ENCODE measurements at places on chromosomes 5 and 9. TPM values are rescaled to one million over a fixed set of nuclear protein-coding genes. Genes with fewer than 3 reads are reported as not detected.

The ENHO gene
- total RNA-seq, result 0.26 TPM

The TNIP1 gene
- total RNA-seq, result 388 TPM

The FBXL7 gene
- total RNA-seq, result not detected

The MYMK gene
- total RNA-seq, result not detected

DNA sequence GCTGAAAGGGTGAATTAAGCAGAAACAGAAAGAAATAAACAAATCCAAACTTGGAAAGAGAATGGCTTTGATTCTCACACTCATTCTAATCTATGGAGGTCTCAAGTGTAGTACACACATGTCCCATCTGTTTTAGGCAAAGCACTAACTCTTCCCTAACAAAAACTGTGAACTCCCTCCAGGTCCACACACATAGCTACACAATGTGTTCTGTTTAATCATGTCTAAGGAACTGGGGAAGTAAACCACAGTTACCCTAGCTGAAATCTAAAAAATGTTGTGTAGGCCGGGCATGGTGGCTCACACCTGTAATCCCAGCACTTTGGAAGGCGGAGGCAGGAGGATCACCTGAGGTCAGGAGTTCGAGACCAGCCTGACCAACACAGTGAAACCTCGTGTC lies 118.7 kb upstream of the FST start:
- no peak overlapping the region for H3K27ac ChIP-seq
- peaks cover 2% of the 10 kb centered on the region for H3K4me1 ChIP-seq
- no peak overlapping the region for H3K4me3 ChIP-seq
- H3K36me3 ChIP-seq, result no peaks in the 10 kb centered on the region
- peaks cover 1% of the 10 kb centered on the region for H3K27me3 ChIP-seq

GRCh38 chr5:56522169-56522568 lies 289.0 kb upstream of the ANKRD55 start:
- H3K27ac ChIP-seq, result no peak overlapping the region
- no peaks in the 10 kb centered on the region for H3K27me3 ChIP-seq
- H3K4me1 ChIP-seq, result peaks cover 15% of the 10 kb centered on the region
- H3K4me3 ChIP-seq, result no peak overlapping the region
- DNase-seq, result no peak

GRCh38 chr5:59065554-59065953 lies 482.7 kb downstream of the RAB3C start:
- H3K27me3 ChIP-seq, result peaks cover 5% of the 10 kb centered on the region
- DNase-seq, result no peak
- no peak overlapping the region for H3K27ac ChIP-seq
- H3K4me1 ChIP-seq, result peaks cover 4% of the 10 kb centered on the region
- no peak overlapping the region for H3K4me3 ChIP-seq

- H3K4me1 ChIP-seq, result no peaks in the 10 kb centered on the region
- no peak overlapping the region for H3K27ac ChIP-seq
- DNase-seq, result no peak
- no peaks in the 10 kb centered on the region for H3K36me3 ChIP-seq
- H3K27me3 ChIP-seq, result no peaks in the 10 kb centered on the region
These were observed 539.7 kb downstream of the ACTL7B start for GRCh38 chr9:108316066-108316465.

DNA sequence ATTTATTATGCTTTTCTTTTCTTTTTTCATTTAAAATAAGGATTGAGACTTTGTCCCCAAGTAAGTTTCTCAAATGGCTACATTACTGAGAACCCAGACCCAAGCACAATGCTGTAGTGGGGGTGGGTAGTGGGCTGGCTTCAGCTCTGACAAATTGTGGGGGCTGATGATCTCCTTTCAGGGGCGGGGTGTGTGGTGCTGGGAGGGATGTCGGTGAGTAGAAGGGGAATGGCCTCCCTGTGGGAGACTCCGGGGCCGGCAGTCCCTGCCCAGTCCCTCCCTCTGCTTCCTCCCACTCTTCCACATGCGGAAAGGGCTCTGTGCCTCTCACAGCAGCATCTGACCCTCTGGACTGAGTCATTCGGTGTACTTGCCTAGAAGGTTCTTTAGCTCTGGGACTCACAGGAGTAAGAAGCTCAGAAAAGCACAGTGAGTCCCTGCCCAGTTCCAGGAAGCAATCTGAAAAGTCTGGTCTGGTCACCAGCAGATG lies 14.3 kb downstream of the CD180 start:
- peak overlapping the region; percentile 38 for H3K27ac ChIP-seq
- DNase-seq, result no peak
- peaks cover 2% of the 10 kb centered on the region for H3K36me3 ChIP-seq
- peaks cover 44% of the 10 kb centered on the region for H3K4me1 ChIP-seq

- H3K27ac ChIP-seq, result no peak overlapping the region
- H3K27me3 ChIP-seq, result no peaks in the 10 kb centered on the region
- peaks cover 5% of the 10 kb centered on the region for H3K4me1 ChIP-seq
- no peaks in the 10 kb centered on the region for H3K36me3 ChIP-seq
- DNase-seq, result no peak
- H3K4me3 ChIP-seq, result no peak overlapping the region
These were observed 112.5 kb downstream of the PTTG1 start for GRCh38 chr5:160534125-160534524.

Measured in activated CD4-positive, alpha-beta memory T cell treated with anti-CD3 and anti-CD28 coated beads for 36 hours (primary cell).